ENCODE measurements at places on chromosomes 1 and 21.
A peak's percentile ranks its signal among the peaks of the same experiment; 100 is the strongest.

DNA sequence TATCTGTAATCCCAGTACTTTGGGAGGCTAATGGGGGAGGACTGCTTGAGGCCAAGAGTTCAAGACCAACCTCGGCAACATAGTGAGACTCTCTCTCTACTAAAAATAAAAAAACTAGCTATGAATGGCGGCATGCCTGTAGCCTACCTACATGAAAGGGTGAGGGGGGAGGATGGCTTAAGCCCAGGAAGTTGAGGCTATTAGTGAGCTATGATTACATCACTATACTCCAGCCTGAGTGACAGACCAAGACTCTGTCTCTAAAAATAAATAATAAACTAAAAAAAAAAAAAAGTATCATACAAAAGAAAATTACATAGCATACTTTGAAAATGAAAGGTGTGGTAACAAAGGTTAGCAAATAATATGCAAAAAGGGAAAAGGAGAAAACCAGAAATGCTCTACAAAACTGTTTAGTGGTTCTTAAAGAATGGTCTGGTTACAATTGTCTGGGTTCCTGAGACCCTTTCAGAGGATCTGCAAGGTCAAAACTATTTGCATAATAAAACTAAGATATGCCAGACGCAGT, 19.0 kb upstream of the SH2D5 start:
- no peak for DNase-seq

DNA sequence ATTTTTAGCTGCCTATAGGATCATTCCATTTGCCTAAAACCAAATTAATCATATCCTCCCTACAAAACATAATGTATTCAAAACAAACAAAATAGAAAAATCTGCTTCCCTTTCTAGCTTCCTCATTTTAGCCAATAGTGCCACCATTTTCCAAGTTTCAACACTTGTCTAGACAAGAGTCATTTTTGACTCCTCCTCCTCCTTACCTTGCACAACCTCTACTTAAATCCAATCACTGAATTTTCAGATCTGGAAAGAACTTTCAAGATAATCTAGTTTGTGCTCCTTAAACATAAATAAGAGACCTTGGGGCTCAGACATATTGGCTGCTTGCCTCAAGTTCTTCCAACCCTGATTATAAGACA, 7.4 kb downstream of the STX6 start:
- peak; percentile 22 for DNase-seq

DNA sequence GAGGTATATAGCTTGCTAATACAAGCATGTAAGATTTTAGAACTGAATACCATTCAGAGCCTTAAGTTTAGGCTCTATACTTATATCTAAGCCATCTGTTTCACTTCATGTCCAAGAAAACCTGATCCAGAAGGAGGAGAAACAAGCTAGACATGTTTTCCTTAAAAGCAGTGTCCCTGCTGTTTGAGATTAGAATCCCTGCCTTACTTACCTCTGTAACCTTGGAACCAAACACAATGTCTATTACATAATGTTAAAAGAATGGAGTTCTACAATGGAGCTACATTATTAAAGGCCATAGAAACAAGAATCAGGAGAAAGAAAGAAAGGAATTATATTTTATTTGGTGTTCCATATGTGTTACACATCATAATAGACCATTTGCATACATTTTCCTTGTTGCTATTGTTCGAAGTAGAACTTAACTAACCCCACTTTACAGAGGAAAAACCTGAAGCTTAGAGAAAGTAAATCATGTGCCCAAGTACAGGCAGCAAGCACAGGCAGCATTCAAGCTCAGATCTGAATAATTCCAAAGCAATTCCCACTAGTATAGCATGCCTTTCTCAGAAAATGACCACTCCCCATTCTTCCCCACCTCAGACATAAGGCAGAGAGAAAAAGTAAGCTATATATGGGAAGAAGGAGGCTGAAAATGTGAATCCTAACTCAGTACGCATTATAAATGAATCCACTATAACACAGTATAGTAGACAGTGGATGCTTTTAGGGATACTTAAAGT, 380.1 kb upstream of the SPAG17 start:
- no peak for DNase-seq

DNA sequence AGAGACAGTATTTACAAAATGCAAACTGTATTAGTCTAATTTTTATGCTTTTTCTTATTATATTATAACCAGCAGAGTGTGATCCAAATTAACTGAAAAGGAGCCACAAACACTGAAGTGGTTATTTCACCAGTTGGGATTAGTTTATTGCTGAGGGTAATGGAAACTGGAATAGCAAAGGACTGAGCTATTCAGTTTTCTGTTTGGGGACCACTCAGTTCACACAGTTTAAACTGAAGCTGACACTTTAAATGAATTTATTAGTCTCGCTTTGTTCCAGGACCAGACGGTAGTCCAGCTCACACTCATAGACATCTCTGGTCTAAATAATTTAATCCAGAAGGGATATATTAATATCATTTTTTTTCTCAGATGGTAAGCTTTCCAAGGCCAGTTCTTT, 410.7 kb downstream of the LTN1 start:
- no peak for DNase-seq
